Stimulated activated CD8-positive, alpha-beta memory T cell treated with anti-CD3 and anti-CD28 coated beads, Interleukin-7, amount 100 ng/mL, for 24 hours (primary cell): ENCODE measurements at places on chromosomes 5 and 9.

DNA sequence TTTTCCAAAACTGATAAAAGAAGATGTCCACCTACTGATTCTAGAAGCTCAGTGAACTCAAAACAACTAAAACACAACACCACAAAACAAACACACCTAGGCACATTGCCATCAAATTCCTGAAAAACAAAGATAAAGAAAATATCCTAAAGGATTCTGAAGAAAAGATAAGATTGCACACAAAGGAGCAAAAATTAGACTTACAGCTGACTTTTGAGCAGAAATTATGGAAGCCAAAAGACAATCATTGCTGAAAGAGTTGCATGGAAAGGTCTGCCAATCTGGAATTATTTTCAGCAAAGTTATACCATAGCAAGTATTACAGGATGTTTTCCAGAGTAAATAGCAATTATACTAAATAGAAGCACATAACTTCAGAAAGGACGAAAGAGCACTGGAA is 128.2 kb upstream of the IRX2 start:
- DNase-seq: no peak

- DNase-seq: no peak
These were observed 15.0 kb downstream of the HMHB1 start for GRCh38 chr5:143826951-143827444.

- DNase-seq: no peak
These were observed 6.1 kb upstream of the AFAP1L1 start for GRCh38 chr5:149265597-149265996.

DNA sequence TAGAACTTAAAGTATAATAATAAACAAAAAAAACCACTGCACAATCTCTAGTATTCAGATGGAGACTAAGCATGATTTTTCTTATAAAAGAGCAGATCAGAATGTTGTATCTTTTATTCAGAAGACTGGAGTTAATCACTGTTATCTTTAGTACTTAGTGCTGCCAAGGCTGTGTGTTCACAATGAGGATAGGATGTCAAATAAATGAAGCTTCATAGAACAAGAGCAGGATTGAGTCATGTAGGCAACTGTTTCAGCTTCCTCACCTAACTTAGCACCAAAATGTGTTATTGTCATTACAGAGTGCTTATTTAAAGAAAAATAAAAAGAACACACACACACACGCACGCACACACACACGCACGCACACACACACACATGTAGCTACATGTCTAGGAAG is 58.1 kb upstream of the CDKN2B start:
- no peak for DNase-seq

DNA sequence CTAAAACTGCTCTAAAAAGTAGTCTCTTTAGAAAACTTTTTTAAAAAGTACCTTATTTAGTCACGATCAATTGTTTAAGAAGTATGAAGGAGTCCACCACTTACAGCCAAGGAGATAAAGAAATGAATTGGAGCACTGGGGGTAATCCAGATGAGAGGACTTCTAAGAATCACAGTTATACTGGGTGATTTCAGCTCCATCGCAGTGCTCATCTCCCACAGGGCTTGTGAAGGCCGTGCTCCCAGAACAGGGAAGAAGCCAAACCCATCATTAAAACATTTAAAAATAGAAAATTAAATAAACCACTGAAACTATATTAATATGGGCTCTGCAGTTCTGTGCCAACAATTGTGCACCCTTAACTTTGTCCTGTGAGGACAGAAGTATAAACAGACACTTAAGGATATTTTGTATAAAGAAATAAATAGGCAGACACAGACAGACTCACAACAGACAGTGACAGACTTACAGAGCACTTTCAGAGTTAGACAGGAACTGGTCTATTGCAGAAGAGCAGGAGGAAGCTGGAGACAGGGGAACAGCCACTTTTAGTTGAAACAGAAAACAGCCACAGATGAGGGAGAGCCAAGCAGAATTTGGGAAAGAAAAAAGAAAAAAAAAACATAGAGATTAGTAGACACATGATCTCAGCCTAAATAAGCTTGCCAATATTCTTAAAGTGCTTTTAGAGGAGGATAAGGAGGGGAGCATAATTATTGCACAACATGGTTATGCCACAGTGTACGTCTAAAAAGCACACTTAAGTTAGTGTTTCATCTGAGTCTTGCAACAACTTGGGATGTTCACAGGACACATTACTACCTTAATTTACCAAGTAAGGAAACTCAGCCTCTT is 81.8 kb downstream of the FBXO38 start:
- no peak for DNase-seq

DNA sequence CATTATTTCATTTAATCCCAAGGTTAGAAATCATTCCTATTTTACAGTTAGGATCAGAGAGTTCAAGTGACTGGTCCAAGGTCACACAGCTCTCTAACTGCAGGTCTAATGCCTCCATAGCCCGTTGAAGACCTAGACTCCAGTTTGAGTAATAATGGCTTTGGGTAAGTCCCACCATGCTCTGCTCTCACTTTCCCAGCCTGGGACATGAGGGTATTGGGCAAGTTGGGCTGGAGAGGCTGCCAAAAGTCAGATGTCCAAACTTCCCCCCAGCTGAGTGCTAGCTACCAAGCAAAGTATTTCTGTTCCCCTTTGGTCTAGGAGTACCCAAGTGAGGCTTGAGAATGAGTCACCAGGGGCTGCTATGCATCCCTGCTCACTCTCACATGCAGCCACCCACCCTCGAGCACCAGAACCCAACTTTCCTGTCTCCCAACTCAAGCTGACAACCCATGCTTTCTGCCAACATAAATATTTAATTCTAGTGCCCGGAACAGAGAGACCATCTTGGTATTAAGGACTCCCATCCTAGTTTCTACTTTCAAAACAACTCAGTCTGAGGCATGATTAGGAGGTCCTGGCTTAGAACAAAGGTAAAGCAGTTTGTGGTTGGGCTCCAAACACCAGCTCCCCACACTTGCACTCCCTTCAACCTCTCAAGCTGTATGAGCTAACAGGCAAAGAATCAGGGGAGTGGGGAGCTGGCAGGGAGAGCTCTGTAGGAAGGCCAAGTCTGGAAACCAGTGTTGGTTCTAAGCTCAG is 236.5 kb upstream of the TRIM32 start:
- no peak for DNase-seq

DNA sequence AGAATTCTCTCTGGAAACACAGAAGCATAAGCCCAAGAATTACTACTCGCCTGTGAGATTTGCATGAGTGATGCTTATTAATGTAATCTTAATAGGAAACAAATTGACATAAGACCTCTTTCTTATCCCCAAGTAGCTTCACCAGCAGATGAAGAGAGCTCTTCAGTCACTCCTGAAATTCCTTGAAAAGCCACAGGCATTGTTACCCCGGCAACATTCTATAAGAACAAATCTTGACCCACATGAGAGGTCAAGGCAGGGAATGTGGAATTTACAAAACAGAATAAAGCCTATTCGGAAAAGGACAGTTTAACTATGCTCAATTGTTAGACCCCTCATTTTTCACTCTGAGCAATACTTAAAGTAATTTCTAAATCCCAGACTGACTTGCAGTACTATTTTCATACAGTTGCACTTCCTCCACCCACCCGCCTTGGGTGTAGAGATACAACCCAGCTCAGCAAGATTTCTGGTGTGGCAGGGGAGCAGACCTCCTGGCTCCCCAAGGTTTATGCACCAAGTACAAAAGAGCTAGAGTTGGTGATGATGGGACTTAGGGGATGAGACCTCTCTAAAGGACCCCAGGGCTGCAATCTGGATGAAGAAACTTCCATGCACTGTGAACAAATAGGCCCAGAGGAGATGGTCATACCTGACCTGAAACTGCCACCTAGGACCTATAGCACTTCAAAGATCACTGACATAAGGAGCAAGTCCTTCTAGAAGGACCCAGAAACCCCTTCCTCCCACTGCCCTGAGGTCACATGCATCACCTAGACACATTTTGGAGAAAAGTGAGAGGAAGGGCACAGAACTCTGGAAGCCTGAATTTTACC is 242.1 kb downstream of the ZNF608 start:
- no peak for DNase-seq

- DNase-seq: no peak
These were observed 209.1 kb upstream of the ADCY2 start for GRCh38 chr5:7186818-7187217.

- no peak for DNase-seq
These were observed 254.2 kb downstream of the TRIM32 start for GRCh38 chr9:116941266-116941665.

- no peak for DNase-seq
These were observed 9.7 kb downstream of the SEMA6A start for GRCh38 chr5:116564756-116565490.

DNA sequence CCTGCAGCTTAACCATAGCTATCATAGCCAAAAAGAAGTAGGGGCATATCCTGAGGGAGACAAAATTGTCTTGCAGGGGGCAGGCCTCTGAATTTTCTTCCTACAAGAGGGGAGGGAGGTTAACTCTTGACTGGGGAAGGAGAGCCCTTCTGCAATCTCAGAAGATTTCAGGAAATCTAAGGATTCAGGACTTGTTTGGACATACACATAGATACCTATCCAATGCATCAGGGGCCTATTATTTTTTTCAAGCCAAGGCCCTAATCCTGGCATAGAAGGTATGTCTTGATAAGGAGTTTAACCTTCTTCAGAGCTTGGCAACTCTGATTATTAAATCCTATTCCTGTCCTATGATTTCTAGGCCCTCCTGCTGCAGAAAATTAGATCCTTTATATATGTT is 375.1 kb upstream of the ACTBL2 start:
- DNase-seq: no peak

GRCh38 chr5:158897444-158898160 is 202.1 kb downstream of the EBF1 start:
- DNase-seq: no peak

DNA sequence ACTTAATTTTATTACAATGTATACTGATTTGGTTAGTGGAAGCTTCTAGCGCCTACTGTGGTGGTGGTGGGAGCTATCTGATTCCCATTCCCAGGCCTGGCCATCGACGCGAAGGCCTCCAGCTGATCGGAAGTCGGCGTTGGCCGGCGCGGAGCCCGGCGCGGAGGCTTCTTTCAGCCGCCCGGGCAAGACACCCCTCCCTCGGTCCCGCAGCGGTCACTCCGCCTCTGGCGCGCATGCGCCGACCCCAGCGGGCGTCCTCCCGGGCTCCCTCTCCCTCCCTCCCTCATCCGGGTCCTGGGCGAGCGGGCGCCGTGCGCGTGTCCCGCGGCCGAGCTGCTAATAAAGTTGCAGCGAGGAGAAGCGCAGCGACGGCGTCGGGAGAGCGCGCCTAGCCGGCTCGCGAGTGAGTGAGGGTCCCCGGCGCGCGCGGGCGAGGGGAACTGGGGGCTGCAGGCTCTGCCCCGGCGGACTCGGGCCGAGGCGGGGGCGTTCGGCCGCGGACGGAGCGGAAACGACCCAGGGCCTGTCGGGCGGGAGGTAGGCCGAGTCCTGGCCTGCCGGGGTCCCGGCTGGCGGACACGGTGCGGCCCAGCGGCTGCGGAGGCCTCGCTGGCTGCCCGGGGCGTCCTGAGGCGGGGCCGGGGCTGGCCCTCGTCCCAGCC is at the start of gene SMAD5:
Gene SMAD5, plus strand, starts transcription at position 289 of the 665 bp plus-strand sequence. CDS start 20,916 bp downstream, outside the sequence.
- peak; percentile 53 for DNase-seq

DNA sequence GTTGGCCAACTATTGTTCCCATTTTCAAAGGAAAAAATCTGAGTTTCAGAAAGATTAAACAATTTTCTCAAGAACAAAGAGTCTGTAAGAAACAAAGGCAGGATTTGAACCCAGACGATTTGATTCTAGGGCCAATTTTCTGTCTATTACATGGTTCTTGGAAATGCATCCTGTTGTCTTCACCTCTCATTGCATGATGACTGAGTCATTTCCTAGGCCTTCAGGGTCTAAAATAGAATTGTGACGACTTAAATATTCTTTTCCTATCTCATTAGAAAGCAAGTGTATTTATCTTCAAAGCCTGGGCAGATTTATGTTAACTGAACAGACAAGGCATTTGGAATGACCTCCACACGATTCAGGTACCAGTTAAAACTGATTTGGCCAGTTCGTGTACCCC is 512.9 kb downstream of the NTRK2 start:
- DNase-seq: no peak

DNA sequence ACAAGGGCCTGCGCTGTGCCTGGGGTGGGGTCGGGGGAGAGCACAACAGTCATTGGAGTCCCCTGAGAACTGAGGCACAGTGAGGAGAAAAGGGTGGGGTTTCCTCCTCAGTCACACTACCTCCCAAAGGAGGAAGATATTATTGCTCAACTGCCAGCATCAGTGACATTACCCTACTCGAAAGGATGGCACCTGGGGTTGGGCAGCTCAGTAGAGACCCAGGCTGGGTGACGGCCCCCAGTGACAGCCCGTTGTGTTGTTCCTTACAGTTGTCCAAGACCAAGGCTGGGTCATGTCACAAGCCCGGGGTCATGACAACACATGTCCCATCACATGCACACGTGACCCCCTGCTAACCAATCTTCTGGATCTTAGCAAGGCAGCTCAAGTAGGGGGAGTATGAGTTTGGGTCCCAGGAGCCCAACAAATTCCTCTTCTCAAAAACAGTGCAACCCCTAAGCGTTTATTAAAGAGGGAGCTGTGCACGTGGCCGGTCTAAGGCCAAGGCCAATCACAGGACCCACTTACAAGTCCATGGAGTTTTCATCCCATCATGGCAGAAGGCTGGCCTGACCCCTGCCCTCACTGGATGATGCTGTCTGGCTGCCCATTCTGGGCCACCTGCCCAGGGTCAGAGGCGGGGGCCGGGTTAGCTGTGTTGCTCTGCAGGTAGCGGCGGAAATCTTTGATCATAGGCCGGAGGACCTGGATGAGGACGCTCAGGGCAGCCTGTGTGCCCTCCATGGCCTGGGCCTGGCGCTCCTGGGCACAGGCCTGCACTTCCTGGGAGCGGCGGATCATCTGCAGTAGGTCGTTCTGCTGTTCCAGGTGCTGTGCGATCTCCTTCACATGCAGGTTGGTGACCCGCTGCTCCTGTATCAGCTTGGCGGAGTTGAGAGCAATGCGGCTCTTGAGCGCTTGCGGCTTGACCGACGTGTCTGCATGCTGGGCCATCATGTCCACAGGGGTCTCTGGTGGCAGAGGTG is 4.0 kb downstream of the NAIF1 start:
- no peak for DNase-seq

DNA sequence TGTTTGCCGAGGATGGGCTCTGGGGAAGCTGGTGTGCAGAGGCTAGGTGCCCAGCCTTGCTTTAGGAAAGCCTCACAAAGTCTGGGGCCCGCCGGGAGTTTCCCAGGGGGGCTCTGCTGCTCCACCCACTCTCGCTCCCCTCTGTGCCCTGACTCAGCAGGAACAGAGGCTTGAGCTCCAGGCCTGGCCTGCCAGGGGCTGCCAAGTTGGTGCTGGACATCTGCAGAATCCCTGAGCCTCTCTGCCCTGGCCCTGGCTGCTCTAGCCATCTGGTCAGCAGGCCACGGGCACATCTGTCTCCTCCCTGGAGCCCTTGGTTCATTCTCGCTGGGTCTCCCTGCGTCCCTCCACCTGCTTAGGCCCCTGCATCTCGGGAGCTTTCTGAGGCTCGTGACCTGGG is 647 bp upstream of the ADAMTSL2 start:
- DNase-seq: no peak

DNA sequence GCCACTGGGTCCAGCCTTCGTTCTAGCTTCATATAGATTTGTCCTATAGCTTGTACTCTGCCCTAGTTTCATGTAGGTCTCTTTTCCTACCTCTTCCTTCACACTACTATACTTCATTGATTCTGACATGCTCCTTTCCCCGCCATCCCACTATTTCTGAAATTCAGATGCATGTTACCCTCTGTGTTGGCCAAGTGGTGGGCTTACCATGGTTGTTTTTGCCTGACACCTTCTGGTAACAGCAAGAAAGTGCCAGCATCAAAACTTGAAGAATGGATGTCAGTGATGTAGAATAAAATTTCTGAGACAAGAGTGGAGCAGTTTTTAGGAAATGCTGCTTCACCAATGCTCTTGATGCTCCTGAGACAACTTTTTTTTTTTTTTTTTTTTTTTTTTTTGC is 19.5 kb upstream of the SERINC5 start:
- no peak for DNase-seq
